Naive B cell (primary cell): ENCODE measurements at places on chromosomes 12 and 14.

DNA sequence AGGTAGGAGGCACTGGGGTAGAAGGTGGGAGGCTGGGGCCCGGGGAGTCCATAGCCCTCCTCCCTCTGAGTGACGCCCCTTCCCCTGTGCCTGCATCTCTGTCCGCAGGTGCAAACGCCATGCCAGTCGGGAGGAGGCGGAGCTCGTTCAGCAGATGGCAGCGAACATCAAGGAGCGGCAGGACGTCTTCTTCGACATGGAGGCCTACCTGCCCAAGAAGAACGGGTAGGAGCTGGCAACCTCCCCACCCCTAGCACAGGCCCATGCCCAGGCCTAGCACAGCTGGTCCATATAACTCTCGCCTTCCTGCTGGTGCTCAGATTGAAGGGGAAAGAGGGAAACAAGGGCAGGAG is 35.6 kb downstream of the TMEM120B start:
- H3K27me3 ChIP-seq = no peaks in the 10 kb centered on the region
- H3K36me3 ChIP-seq = no peaks in the 10 kb centered on the region
- no peak overlapping the region for H3K4me3 ChIP-seq
- H3K4me1 ChIP-seq = no peaks in the 10 kb centered on the region
- no peak overlapping the region for H3K27ac ChIP-seq

GRCh38 chr12:29572464-29572863 is 75.0 kb upstream of the OVCH1 start:
- no peaks in the 10 kb centered on the region for H3K36me3 ChIP-seq
- no peaks in the 10 kb centered on the region for H3K4me1 ChIP-seq
- H3K4me3 ChIP-seq = no peak overlapping the region
- no peak overlapping the region for H3K27ac ChIP-seq

GRCh38 chr12:11755302-11755930 is 105.9 kb downstream of the ETV6 start:
- H3K36me3 ChIP-seq = peaks cover 12% of the 10 kb centered on the region
- H3K4me3 ChIP-seq = no peak overlapping the region
- DNase-seq = no peak
- peak overlapping the region; percentile 67 for H3K27ac ChIP-seq
- peaks cover 56% of the 10 kb centered on the region for H3K4me1 ChIP-seq
- no peaks in the 10 kb centered on the region for H3K27me3 ChIP-seq

DNA sequence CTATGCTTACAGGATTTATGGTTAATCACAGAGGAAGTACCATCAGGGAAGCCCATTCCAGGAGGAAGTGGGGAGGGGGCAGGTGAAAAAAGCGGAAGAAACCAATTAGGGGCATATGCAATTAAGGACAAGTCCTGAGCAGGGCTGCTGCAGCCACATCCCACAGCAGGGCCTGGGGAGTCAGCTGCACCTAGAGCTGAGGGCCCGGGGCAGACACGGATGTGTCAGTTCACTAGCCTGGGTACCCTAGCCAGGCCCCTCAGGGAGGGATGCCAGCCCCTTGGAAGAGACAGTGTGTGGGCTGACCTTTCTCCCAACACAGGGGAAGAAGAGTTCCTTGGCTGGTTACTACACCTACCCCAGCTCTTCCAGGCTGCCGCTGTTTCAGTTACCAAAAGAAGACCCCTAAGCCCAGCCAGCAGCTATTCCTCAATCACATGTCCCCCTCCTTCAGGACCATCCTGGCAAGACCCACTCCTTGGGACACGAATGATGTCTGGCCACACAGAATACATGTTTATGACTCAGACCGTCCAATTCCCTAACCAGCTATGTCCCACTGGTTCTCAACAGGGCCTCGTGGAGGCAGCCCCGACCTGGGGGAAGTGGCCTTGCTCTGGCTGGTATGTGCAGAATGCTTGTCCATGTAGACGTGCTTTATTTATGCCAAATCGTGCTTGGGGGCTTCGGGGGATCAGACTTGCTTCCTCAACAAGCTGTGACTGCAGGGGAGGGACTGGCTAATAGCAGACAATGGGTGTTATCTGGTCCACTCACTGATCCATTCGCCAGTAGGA is 133.7 kb upstream of the RTL1 start:
- H3K27me3 ChIP-seq = peaks cover 7% of the 10 kb centered on the region
- no peak overlapping the region for H3K27ac ChIP-seq
- no peaks in the 10 kb centered on the region for H3K4me1 ChIP-seq
- no peaks in the 10 kb centered on the region for H3K36me3 ChIP-seq

- peak overlapping the region; percentile 76 for H3K27ac ChIP-seq
- H3K27me3 ChIP-seq = peaks cover 10% of the 10 kb centered on the region
- no peak for DNase-seq
- H3K4me1 ChIP-seq = peaks cover 9% of the 10 kb centered on the region
- H3K36me3 ChIP-seq = peaks cover 45% of the 10 kb centered on the region
Measured at GRCh38 chr12:3097186-3097804, 20.1 kb downstream of the TSPAN9 start.

DNA sequence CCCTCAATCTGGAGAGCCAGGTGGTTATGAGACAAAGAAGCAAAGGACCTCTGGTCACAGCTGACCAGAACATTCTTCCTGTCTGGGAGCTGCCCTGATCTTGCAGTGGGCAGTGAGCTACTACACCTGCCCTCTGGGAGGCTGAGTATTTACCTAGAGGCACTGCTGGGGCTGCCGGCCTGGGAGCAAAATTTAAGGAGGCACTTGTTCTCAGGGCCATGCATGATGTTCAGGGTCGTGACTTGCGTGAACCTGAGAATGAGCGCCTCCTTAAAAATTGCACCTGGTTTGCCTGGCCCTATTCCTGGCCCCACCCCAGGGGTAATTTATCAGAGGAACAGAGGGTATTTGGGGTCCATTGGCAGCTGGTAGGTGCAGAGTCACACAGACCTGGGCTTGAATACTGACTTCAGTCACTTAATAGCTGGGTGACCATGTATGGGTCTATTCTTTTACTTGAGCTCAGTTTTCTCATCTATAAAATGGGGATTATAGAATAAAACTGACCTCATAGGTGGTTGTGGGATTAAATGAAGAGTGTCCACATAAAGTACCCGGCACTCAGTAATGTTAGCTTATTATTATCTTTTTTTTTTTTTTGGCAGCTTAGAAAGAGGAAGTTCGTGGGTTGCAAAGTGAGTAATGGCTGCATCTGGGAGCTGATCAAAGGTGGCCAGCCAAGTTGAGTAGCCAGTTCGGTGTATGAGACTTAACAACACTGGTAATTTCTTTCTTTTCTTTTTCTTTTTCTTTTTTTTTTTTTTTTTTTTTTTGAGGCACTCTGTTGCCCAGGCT is 107.4 kb upstream of the MED13L start:
- H3K4me1 ChIP-seq = peaks cover 9% of the 10 kb centered on the region
- DNase-seq = peak; percentile 19
- no peaks in the 10 kb centered on the region for H3K36me3 ChIP-seq
